ENCODE measurements at places on chromosomes 4 and X. TPM values are rescaled to one million over a fixed set of nuclear protein-coding genes. Genes with fewer than 3 reads are reported as not detected.

DNA sequence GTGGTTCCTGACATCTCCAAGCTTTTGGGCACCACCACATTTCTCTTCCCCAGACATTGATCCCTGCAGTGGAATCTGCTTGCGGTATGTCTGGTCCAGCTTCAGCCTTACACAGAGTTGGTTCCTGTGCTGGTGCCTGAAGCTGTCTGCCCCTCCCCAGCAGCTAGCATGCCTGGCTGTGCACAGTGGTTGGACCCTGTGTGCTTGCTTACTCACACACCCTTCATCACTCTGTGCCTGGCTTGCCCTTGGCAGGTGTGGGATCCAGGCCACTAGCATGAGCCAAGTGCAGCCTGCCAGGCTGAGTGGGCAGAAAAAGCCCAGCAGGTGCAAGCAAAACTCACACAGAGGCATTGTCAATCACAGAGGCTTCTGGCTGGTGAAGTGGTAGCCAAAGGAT, 473.8 kb downstream of the ACTRT1 start:
- no peak for DNase-seq

DNA sequence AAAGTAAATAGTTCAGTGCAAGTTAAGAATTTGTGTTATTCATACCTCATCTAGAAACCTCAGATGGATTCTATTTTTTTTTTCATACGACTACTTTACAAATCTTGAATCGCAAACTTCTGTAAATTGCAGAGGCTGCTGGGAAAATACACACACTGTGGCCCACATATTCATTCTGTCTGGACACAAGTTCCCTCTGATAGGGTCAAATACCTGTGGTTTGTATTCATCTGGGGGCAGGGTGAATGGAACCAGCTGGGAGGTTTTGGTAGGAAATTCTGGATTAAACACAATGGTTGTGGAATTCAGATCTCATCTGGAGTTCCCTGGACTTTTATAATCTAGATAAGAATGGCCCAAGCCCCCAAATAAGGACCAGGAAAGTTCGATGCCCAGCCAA, 56.2 kb downstream of the SPATA18 start:
- DNase-seq, result no peak

- DNase-seq, result no peak
Observed at GRCh38 chr4:5365071-5366008, 314.1 kb downstream of the STK32B start.

Gene HTRA3
- total RNA-seq, result 11.5 TPM

DNA sequence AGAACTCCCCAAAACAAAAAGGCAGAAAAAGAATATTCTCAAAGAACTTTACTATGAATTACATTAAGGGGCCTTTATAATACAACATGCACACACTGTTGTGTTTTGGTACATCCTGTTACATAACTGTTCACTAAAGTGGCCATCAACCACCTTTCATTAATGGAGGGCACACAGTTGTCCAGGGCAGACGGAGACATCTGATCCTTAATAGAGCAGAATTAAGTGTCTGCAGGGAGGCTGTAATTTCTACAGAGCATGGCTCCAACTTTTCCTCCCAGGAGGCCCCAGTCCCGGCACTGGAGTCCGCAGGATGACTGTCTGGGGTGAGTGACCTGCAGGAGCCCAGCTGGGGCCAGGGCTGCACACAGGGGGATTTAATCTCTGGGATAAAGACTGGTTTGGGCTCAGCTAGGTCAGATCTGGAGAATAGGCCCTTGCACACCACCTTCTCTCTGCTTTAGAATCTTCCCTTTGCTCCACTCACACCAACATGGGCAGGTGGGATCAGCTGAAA, 233.4 kb downstream of the MAML3 start:
- no peak for DNase-seq

- no peak for DNase-seq
Observed at GRCh38 chr4:338759-339097, 1.1 kb downstream of the ZNF141 start.
